ENCODE measurements at places on chromosomes 7 and 10. TPM values are rescaled to one million over a fixed set of nuclear protein-coding genes. Genes with fewer than 3 reads are reported as not detected.
A peak's percentile ranks its signal among the peaks of the same experiment; 100 is the strongest.

DNA sequence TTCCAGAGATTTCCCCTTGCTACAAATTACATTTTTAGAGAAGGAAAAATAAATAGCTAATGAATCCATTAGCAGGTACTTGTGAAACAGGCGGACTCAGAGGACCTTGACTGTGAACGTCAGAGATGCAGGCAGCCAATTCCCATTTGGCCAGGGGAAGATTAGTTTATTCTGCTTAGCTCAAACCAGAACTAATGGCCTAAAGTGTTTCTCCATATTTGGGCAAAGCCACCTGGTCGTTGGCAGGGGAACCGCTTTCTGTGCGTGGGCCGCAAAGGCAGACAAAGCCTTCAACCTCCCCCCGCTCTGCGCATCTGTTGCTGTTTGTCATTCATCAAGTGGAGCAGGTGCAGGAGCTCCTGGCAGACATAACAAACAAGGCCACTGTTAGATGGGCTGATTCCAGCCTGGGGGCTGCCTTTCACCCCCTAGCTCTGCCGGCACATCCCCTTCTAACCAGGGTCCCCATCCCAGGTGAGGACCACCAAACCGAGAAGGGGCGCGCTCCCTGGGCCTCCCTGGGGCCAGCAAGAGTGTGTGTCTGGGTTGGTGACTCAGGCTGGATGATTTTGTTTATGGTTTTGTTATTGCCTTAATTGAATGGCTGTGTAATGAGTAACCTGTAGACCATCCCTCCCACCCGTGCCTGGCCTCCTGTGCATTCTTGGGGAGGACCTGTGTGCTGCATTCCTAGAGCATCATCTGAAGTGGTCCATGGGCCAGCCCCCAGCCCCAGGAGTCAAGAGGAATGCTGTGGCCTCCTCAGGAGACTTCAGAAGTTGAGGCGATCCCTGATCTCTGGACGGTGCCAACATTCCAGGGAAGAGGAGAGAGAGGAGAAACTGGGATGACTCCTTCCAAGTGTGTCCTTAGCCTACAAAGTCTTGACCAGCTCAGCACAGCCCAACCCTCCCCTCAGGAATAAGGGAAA is 14.5 kb upstream of the CPA1 start:
- no peak for DNase-seq

GRCh38 chr7:76317782-76318487 is 15.5 kb downstream of the HSPB1 start:
- DNase-seq = peak; percentile 91

DNA sequence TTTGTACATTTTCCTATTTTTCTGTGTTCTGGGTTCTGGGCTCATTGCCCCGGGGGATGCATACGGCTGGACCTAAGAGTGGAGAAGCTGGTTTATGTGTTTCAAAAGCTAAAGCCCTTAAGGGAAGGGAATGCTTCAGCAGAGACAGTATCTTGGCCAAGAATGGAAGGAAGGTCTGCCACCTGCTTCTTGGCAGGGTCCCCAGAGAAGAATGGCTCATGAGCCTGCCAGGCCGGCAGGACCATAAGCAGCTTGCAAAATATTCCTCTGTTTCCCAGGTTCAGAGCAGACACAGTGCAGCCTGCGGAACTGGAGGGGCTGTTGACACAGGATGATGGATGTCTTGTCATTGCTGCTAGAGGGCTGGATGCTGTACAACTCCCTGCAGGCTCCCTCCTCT is 7.8 kb upstream of the ABHD11 start:
- DNase-seq = no peak

The CYP3A7 gene
- 0.21 TPM for total RNA-seq

DNA sequence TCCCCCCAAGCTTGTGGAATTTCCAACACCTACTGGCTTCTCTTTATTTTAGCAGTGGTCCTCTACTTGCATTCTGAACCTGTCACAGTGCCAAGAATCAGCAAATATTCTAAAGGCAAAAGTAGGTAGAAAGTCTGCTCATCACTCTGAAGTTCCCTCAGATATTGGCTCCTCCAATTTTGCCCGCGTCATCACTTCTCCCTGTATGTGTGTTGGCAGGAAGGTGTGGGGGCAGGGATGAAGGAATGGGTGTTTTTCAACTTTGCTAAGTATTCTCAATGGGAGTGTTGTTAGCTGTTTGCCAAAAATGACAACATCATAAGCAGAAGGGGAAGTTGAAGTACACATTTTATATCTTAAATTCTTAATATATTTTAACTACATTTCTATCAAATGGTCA is 226.2 kb downstream of the POLR1F start:
- no peak for DNase-seq

DNA sequence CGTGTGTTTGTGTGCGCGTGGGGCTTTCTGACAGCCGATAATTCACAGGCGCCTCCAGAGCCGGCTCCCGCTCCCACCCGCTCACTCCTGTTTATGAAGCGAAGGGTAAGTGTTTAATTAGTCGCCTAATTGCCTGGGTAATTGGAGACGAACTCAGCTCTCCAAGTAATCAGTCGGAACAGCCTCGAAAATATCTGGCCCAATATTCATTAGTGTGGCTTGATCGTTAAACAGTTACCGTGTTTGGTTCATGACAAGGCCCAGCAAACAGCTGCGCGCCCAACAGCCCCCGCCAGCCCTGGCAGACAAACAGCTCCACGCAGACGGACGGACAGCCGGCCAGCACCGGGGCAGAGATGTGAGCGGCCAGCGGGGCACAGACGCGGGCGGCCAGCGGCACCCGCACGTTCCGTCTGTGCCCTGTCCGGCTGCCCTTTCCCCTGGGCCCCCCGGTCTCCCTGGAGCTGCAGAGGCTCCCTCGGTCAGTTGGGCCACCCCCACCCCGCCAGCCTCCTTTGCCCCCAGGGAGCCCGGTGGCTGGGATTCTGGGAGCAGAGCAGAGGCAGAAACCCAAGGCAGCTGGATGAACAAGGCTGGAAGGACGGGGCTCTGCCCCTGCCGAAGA is 98.2 kb downstream of the UNCX start:
- no peak for DNase-seq

GRCh38 chr7:30992414-30992813 is 28.7 kb downstream of the GHRHR start:
- DNase-seq = no peak

DNA sequence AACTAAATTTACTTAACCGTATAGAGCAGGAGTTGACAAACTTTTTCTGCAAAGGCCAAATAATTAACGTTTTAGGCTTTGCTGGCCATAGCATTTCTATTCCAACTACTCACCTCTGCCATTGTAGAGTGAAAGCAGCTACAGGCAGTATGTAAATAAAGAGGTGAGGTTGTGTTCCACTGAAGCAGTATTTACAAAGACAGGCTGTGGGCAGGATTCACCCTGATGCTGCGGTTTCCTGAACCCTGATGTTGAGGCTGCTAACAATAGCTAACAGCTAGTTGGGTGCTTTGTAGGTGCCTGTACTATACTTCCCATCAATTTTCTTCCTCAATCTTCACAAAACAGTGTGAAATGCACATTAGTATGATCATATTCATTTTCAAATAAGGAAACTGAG is 47.0 kb upstream of the LAMB1 start:
- DNase-seq = no peak

- DNase-seq = no peak
These were observed 360.4 kb downstream of the EXOC4 start for GRCh38 chr7:133613250-133613790.

- DNase-seq = no peak
These were observed 122.4 kb downstream of the PLXNA4 start for GRCh38 chr7:132453826-132454225.

DNA sequence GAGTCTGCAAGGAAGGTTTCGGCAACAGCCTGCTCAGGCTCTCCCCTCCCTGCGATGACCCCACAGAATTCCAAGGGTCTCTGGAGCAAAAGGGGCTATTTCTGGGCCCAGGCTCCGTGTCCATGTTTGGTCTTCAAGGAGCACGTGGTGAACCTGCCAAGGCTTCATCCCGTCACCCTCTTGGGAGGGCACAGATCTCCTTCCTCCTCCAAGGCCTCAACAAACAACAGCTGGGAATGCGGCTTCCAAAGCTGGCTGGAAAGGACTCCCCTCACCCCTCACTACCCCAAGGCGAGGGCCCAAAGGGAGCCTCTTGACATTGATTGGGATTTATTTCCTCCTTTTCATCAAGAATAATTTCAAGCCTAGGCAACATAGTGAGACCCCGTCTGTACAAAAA is 14.0 kb upstream of the KPNA7 start:
- no peak for DNase-seq

The INTS15 gene
- 11.6 TPM for total RNA-seq

- DNase-seq = no peak
These were observed 52.9 kb upstream of the HBP1 start for GRCh38 chr7:107115762-107116540.

DNA sequence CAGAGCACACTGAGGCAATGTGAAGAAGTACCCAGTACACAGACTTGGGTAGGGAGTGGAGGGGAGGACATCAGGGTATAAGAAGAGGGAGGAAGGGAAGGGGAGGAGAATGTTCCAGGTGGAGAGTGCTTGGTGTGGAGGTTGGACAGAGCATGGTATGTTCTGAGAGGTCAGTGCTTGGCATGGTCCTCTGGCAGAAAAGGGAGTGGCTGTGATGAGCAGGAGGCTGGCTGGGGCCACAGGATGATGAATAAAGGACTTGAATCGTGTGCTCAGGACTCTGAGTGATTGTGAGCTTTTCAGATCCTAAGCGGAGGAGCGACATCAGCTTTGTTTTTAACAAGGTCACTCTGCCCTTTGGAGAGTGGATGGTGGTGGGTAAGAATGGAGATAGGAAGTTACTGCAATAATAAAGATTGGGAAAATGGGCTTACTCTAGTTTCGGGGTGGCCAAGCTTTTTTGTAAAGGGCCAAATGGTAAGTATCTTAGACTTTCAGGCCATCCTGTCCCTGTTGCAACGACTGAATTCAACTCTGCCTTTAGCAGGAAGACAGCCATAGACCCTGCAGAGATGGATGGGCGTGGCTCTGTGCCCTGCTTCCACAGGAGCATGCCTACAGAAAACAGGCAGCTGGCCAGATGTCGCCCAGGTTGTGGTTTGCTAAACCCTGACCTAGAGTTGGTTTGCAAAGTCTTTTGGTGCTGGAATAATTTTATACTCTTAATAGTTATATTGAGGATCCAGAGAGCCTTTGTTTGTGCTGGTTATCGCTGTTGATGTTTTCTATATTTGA is 8.4 kb downstream of the PPP2R2D start:
- DNase-seq = no peak

DNA sequence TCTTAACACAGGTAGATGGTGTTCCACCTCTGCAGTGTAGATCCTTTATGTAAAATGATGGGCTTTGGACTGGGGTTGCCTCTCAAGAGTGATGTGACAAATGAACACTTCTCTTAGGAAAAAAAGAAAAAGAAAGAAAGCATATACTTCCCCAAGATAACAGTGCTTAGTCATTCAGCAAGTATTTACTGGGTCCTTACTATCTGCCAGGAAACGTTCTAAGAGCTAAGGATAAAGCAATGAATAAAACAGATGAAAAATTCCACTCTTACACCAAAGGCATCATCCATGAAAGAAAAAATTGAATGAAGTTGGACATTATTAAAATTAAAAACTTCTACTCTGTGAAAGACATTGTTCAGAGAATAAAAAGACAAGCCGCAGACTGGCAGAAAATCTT is 177.3 kb downstream of the C7orf25 start:
- no peak for DNase-seq

The PIP gene
- total RNA-seq = not detected

DNA sequence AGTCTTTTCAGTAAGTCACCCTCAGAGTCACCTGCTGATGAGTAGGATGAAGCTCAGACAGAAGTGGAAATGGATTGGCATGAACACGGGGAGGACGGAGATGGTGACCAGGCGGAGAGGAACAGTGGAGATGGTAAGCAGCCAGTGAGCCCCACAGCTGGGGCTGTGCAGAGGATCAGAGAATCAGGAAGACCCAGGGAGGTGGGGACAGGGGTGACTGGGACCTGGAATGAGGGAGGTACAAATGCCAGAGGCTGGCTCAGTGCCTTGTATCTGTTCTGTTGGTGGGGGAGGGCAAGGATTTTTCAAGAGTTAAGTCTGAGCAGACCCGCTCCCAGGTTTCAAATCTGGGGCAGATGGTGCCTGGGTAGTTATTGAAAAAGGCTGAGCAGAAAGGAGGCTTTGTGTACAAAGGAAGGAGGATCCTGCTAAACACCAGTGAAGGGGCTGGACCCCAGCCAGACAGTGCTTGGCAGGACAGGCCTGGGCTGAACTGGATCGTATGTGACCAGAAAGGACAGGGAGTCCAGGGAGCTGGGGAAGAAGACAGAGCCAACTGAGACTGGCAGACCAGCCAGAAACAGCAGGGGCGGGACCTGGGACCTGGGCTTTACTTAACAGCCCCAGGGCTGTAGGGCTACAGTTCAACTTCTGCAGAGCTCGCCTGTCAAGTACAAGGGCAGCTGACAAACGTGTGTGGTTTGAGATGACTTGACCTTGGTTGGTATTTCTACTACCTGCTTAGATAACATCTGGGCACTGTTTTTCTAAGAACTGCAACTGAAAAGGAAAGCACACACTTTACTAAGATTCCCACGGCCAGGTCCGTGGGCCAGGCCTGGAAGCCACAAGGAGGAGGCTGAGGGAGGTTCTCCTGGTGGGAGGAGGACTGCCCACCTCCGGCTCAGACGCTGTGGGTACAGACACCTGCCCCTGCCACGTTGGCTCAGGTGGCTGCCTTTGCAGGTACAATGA is 13.2 kb upstream of the FRMPD2 start:
- no peak for DNase-seq

DNA sequence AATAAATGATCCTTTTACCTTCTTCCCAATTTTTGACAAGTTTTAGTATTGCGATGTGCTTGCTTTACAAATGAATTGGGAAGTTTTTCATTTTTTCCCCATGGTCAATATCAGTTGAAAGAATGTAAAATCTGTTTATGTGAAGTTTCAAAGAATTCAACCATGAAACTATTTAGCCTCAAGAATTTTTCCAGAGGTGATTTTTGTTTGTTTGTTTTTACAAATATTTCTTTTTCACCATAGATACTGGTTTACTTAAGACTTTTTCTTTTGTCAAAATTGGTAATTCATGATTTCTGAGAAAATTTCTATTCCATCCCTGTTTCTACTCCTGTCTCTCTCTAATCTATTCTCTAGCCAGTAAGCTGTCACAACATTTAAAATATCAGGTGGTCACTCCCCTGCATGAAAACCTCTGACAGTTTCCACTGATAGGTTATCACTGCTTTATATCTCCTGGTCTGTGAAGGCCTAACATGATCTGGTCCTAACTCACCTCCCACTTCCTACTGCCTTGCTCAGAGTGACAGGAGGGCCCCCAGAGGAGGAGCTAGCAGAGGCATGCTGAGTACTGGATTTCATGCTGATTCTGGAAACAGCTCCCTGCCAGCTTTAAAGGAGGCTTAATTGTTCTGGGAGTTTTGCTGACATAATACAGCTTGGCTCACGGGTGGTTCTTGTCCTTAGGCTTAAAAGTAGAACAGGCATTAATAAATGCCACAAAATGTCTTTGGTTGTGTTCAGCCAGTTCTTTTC is 7.6 kb upstream of the ARMS2 start:
- DNase-seq = no peak

- no peak for DNase-seq
These were observed 20.7 kb upstream of the TECTB start for GRCh38 chr10:112262546-112262945.

The WDR86 gene
- 6.8 TPM for total RNA-seq

The PNLIPRP3 gene
- not detected for total RNA-seq

The VWA2 gene
- total RNA-seq = 4.6 TPM

The TPST1 gene
- total RNA-seq = 172 TPM

The RAPGEF5 gene
- 99.1 TPM for total RNA-seq

- no peak for DNase-seq
These were observed 55.3 kb upstream of the C7orf33 start for GRCh38 chr7:148535217-148535616.
